ENCODE measurements at places on chromosomes 7 and 10.

DNA sequence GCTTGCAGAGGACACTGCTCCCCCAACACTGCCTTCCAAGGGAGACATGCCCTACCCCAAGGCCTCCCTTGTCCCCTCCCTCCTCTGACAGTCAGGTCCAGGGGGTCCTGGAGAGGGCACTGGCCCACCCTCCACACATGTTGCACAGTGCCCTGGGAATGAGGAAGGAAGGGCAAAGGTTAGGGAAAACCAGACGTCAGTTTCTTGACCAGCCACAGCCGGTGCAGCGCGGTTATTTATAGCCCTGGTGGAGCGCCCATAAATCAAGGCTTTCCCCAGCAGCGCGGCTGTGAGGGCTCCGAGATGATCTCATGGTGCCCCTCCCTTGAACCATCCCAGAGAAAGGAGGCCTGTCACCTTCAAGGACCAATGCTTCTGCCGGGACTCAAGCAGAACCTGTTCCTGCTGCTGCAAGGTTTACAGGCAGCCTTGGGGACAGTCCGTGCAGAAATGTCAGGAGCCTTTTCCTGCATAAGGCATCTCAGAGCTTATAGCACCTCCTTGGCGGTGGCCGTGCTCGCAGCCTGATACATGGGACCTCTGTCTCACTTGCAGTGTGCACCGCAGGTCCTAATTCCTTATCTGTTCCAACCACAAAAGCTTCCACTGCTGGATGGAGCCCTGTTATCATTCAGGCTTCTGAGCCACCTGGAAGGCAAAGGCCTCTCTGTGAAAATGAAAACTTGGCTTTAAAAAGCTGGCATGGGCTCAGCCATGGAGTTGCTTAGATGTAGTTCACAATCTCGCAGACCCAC lies 127.3 kb downstream of the LHPP start:
- DNase-seq, result peak; percentile 70

GRCh38 chr7:128167042-128167701 lies 73.9 kb upstream of the LEP start:
- DNase-seq, result no peak

- no peak for DNase-seq
Measured at GRCh38 chr7:140722254-140722653, 25.7 kb downstream of the NDUFB2 start.

- no peak for DNase-seq
Measured at GRCh38 chr7:108456845-108457540, 757 bp upstream of the NRCAM start.

DNA sequence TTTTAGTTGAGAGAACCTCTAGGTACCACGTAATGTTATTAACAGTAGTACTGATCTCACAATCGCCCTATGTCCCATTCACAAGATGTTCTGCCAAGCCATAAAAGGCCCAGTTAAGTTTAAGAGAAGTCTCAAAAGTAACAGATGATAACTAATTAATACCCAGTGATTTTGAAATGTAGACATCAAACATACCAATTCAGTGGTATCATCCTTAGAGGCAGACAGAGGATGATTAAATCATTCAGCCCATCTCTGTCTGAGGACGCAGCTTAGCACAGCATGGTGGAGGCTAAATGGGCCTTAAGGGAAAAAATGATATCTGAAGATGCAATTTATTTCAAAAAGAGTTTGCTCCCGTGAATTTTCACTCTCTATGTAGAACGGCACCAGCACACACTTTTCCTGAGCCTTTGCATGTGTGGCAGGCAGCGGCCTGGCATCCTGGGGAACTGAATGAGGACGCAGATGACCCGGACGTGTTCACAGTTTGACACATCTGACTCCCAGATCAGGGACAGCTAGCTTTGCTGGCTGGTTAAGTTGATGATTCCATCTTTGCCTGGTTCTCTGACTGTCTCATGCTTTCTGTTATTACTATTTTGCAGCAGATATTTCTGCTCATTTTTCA lies 13.4 kb downstream of the EGFR start:
- no peak for DNase-seq

- DNase-seq, result no peak
Measured at GRCh38 chr10:86164960-86165630, 201.5 kb downstream of the GRID1 start.

GRCh38 chr10:132001238-132001972 lies 19.7 kb upstream of the BNIP3 start:
- DNase-seq, result no peak

DNA sequence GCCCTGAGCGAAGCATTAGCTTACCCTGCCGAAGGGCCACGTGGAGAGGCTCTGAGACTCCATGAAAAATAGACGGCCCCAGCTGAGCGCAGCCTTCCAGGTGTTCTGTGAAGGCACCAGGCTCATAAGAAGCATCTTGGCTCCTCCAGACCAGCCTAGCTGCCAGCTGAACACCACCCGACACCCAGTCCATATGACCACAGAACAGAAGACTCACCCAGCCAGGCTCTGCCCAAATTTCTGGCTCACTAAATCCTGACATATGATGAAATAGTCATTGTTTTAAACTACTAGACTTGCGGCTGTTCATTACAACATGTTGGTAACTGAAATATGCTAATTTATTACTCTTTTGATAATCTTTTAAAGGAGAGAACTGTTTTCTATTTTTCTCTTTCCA lies 99.5 kb upstream of the ABI1 start:
- no peak for DNase-seq

DNA sequence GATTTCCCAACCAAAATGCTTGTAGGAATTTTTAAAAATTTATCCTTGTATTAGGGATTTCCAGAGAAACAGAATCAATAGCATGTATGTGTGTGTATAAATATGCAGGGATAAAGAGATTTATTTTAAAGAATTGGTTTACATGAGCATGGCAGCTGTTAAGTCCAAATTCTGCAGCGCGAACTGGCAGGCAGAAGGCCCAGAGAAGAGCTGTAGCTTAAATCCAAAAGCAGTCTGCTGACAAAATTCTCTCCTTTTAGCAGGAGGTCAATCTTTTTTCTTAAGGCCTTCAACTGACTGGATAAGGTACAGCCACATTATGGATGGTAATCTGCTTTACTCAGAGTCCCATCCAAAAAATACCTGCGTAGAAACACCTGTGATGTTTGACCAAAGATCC lies 42.0 kb downstream of the PRR15 start:
- DNase-seq, result no peak

DNA sequence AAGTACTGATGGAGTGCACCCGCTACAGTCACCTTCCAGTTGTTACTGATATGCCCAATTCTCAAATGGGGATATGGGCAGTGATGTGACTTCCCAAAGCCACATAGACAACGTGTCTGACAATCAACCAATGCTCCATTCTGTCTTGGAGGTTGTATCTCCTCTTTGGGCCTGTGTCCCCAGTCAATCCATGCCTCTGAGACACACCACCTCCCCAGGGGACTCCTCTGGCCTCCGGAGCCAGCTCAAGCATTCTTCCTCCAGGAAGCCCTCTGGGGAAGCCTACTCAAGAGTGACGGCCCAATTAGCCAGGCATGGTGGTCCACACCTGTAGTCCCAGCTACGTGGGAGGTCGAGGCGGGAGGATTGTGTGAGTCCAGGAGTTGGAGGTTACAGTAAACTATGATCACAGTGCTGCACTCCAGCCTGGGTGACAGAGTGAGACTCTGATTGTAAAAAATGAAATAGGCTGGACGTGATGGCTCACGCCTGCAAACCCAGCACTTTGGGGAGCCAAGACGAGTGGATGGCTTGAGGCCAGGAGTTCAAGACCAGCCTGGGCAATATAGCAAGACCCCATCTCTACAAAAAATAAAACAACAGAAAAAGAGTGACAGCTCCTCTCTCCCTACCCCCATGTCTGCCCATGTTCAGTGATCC lies 99.5 kb upstream of the TNRC18 start:
- DNase-seq, result no peak

DNA sequence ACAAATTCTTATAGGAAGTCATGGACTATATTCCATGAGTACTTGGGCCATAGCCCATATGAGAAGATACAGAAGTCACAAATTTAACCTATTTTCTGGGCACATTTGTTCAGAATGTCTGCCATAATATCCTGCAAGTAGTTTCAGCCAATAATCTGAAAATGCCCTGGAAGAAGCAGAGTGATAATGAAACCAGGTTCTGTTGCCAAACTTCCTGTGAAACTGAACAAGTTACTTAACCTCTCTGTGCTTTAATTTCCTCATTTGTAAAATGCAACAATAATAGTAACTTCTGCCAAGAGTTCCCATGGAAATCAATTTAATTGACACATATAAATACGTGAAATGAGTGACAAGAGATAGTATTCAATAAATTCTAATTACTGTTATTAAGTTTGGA lies 88.8 kb downstream of the SEMA3C start:
- no peak for DNase-seq

GRCh38 chr10:94483970-94484369 lies 61.6 kb upstream of the HELLS start:
- DNase-seq, result no peak

- no peak for DNase-seq
Measured at GRCh38 chr7:27182285-27182841, 2.7 kb downstream of the HOXA11 start.

- DNase-seq, result no peak
Measured at GRCh38 chr10:14884082-14884481, 5.4 kb downstream of the SUV39H2 start.

DNA sequence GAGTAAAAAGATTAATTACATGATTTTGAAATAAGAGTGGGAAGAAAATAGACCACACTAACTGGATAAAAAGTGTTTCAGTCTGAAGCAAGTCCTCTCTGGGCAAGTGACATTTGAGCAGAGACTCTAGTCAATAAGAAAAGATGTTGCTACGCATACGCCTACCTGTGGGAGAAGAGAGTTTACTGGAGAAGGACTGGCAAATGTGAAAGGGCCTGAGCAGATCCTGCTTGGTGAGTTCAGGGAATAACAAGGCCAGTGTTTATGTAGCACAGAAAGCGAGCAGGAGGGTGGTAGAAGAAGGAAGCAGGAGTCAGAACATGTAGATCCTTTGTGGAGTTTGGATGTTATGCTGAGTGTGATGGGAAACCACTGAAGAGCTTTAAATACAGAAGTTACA lies 43.4 kb downstream of the RAB18 start:
- no peak for DNase-seq

GRCh38 chr7:3862774-3863173 lies 561.7 kb downstream of the SDK1 start:
- DNase-seq, result no peak

DNA sequence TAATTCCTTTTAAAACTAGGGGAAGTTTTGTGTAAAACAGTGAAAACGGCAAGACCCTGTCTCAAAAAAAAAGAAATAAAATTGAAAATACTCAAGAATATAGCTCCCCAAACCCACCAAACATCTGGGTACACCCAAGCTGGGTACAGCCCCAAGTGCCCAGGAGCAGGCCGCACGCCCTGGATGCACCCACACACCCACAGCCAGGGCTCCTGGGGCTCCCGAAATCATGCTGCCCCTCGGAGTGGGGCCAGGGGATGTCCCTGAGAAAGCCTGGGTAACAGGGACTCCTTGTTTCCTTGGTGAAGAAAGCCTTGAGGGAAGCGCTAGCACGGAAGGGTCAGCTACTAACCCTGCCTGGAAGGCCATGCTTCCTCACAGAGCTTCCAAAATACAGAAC lies 10.1 kb downstream of the BNIP3 start:
- DNase-seq, result no peak

DNA sequence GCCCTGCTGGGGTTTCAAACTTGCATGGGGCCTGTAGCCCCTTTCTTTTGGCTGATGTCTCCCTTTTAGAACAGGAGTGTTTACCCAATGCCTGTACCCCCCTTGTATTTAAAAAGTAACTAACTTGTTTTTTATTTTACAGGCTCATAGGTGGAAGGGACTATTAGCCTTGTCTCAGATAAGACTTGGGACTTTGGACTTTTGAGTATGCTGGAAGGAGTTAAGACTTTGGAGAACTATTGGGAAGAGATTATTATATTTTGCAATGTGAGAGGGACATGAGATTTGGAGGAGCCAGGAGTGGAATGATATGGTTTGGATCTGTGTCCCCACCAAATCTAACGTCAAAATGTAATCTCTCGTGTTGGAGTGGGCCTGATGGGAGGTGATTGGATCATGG lies 314.9 kb upstream of the SP8 start:
- no peak for DNase-seq

DNA sequence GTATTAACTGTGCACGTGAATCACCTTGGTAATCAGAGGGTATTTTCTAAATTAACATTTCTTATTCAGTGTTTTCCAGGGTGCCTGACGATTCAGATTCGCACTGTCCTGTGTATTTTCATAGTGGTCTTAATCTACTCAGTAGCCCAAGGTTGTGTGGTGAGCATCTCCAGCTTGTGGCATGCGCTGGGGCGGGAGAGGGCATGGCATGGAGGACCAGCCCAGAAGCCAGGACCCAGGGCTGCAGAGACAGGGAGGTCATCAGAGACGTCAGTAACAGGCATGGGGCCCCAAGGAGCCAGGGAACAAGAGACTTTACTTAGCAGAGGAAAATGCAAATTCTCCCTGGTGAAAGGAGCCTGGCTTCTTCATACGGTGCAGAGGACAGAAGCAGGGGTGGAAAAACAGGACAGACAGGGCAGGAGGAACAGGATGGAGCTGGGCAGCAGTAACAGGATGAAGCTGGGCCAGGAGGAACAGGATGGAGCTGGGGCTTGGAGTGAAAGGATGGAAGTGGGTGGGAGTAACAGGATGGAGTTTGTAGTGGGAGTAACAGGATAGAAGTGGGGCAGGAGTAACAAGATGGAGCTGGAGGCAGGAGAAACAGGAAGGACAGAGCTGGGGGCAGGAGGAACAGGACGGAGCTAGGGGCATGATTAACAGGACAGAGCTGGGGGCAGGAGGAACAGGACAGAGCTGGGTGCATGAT lies 110.9 kb downstream of the ADCY1 start:
- DNase-seq, result no peak

DNA sequence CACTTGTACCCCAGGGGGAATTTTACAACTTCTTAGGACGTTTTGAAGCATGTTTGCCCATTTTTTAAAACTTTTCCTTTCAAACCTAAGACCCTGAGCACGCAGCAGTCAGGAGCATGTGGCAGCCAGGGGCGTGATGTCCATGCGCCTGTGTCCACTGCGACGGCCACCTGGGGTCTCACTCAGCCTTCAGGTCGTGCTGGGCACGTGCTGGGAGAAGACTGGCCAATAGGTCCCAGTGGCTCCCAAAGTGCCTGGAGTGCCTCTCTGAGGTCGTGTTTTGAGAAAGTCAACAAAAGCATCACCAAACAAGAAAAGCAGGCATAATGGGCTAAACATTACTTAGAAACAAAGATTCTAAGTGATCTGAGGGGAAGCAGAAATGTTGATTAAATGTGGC lies 14.8 kb downstream of the LRRC27 start:
- no peak for DNase-seq

DNA sequence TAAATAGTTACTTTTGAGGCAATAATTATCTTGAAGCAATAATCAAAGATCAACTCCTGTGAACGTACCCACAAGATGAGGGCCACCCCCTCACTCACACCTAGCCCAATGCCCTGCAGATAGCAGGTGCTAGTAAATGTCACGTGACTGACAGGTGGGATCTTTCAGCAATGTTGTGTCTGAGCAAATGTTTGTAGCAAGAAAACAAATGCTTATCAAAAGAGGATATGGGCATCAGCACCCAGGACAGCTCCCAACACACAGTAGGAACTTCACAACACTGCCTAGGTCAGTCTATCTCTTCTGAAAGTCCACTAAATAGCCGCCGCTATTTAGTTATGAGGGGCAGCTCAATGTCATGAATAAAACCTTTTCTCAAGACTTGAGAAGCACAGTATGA lies 120.8 kb upstream of the PDLIM1 start:
- DNase-seq, result no peak
